ENCODE measurements at places on chromosomes 11 and 22.

- DNase-seq = no peak
These were observed 37.0 kb upstream of the ACCSL start for GRCh38 chr11:44010789-44011251.

DNA sequence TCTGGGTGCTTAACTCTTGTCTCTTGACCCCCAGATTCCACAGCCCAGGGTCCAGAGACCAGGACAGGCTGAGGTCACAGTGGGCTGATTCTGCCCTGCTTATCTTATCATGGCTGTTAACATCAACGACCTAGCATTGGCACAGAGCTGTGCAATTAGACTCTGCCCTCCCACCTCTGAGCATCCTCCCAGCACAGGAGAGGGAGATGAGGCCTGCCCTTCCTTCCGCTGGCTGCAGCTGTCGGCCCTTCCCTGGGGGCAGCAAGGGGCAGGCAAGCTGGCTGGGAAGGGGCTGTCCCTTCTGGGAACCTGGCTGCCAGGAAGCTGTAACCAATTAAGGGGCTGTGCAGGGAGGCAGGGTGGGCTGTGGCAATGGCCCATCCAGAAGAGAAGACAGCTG lies 22.5 kb downstream of the LRRC10B start:
- DNase-seq = no peak

- DNase-seq = no peak
These were observed 204.6 kb downstream of the BARX2 start for GRCh38 chr11:129580278-129580677.

GRCh38 chr22:20741634-20742581 lies 32.0 kb upstream of the SERPIND1 start:
- peak; percentile 63 for DNase-seq

- DNase-seq = no peak
These were observed 120.6 kb upstream of the LMO1 start for GRCh38 chr11:8384199-8384821.

GRCh38 chr11:17273211-17273610 lies 3.3 kb upstream of the NUCB2 start:
- no peak for DNase-seq

GRCh38 chr11:66687831-66688281 lies 10.2 kb upstream of the RBM4B start:
- no peak for DNase-seq

DNA sequence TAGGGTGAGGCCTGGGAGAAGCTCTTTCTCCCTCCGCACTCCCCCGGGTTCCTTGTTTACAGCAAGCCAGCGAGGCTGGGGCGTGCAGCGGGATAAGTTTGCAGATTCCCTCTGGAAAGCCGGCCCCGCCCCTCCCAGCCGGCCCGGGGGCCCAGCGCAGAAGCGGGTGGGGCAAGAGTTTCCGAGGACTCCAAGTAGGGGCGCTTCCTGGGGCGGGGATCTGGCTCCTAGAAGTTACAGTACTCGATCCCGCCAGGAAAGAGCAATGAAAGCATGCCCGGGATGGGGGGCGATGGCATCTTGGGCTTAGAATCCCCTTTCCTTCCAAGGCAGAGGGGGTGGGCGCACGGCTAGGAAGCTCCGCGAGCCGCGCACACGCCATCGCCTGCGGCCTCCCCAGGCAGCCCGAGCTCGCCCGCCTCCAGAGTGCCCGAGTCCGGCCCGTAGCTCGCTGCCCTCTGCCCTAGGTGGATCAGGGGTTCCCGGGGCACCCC lies 385 bp downstream of the TST start:
- no peak for DNase-seq

- DNase-seq = no peak
These were observed 310.8 kb upstream of the PITPNB start for GRCh38 chr22:28229566-28230485.

DNA sequence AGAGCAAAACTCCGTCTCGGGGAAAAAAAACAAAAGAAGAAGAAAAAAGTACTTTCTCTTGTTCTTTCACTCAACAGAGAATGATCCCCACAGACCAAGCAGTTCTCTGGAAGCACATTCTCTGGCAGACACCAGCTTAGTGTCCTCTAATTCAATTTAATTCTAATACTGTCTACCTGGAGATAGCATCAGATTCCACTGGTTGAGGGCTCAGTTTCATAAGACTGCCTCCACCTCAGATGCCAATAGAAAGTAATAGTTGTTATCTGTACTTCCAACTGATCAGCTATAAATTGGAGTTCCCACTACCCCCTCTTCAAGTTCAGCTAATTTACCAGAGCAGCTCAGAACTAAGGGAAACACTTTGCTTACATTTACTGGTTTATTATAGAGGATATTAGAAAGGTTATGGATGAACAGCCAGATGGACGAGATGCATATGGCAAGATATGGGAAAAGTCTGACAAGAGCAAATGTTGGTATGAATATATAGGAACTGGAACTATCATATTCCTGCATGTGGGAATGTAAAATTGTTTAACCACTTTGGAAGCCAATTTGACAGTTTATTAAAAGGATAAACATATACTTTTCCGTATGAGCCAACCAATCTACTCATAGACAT lies 64.3 kb downstream of the TMEM135 start:
- DNase-seq = no peak

DNA sequence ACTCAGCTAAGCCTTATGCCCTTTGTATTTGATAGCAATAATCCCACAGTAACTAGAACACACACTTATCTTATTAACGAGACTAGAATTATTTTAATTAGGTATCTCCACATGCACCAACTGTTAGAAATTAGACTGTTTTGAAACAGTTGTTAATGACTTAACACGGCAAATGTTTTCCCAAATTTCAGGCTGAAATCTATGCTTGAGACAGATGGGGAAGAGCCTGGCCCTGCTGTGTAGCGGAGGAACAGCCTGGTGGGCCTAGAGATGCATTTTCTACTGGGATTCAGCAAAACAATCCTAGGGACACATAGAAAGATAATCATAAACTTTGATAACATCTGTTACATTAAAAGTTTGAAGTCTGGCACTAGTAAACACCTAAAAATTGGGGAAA lies 273.4 kb downstream of the TTC28 start:
- DNase-seq = no peak

DNA sequence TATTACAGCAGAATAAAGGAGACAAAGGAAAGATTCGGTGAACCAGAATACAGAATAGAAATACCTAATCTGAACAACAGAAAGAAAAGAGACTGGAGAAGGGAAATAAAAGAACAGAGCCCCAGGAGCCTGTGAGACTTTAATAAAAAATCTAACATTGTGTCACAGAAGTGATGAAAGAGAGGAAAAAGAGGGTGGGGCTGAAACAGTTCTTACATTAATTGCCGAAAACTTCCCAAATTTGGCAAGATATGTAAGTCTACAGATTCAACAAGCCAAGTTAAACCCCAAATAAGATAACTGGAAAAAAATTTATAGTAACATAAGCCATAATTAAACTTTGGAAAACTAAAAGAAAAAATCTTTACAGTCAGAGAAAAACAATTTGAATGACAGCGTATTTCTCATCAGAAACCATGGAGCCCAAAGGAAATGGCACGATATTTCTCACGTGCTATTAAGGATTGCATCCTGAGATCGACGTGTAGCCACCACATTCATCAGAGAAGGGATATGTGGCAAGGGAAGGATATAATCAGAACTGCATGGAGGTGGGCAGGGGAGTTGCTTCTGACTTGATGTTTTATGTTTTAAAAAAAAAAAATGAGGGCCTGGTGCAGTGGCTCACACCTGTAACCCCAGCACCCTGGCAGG lies 73.9 kb downstream of the SGSM3 start:
- DNase-seq = no peak

DNA sequence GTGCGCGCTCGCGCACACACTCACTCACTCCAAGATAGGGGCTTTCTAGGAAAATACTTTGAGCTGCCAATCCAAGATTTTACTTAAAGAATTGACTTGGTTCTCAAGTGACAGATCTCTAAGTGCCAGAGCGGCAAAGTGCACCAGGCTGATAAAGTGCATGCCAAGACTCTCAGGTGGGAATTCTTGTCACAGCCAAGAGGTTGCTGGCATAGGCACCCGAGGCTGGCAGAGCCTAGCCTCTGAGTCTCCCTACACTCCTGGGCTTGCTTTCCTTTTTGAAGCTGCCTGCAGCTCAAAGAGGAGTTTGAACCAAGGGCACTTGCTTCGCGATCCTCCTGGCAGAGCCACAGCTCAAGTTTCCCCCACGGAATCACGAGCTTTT lies 2.5 kb upstream of the ADM start:
- no peak for DNase-seq

DNA sequence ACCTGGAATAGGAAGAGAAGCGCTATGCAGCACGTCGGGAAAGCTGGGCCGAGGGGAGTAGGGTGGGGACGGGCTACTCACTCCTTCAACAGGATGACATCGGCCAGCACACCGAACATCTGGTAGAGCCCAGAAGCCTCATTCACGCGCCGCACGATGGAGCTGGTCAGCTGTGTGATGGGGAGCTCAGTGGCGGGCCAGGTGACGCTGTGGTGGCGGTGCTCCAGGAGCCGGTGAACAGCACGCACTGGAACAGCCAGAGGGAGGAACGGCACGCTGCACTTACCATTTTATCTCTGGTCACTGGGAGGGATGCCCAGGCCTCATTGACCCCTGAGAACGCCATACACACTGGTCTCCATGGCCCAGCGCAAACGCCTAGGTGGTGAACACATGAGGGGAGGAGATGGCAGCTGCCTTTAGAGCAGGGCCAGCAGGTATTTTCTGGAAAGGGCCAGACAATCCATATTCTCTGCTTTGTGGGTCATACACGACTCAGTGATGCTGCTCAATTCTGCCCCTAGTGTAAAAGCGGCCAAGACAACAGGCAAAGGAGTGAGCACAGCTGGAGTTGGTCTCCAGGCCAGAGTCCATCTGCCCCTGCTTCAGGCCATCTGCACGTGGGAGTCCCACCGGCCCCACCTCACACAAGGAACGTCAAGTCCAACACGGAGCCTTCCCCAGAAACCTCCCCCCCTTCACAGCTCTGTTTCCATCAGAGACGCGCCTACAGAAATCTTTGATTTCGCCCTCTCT lies 8.8 kb downstream of the FOXRED2 start:
- no peak for DNase-seq

GRCh38 chr22:36976606-36977005 lies 42.6 kb downstream of the TST start:
- no peak for DNase-seq

GRCh38 chr11:67470337-67471002 lies 1.4 kb upstream of the TMEM134 start:
- DNase-seq = no peak

DNA sequence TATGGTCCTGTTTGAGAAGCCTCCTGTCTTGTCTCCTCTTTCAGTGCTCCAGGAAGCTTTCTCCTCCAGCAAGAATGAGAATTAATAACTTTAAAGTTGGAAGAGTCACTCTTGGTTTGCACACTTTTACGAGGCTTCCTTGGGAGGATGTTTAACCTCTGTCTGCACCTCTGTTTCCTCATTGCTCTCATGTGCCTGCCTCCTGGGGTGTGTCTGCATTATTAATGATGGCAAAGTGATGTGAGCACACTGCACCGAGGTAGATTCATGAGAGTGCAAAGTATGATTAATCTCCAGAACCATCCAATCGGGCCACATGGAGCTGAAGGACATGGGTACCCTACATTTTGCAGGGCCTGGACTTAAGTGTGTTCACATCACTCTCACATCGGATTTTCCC lies 73.5 kb upstream of the TENM4 start:
- DNase-seq = no peak

DNA sequence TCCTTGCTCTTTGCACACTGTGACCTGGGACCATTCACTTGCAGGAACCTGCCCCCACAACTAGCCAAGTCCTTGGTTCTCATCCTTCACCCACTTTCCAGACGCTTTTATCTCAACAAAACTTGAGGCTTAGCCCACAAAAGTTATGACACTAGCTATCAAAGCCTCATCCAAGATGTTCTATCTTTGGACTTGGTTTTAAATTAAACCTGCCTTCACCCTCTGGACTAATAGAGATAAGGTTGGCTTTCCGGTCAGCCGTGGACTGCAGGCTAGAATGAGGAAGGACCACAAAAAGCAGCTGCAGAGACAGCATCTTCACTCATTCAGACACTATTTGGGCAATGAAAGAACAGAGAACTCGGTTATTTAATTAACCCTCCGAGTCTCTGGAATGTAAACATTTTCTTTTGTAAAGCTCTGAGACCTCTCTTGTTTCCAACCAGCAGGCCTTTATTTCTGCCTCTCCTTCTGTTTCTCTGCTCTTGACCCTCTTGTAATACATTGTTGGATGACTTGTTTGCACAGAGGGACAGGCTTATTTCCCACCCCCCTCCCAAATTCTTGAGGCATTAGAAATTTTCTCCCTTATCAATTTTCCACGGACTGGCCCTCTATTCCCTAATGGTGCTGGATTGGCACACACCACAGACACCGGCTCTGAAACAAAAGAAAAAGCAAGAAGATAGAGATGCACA lies 41.4 kb downstream of the ARL14EP start:
- DNase-seq = no peak

DNA sequence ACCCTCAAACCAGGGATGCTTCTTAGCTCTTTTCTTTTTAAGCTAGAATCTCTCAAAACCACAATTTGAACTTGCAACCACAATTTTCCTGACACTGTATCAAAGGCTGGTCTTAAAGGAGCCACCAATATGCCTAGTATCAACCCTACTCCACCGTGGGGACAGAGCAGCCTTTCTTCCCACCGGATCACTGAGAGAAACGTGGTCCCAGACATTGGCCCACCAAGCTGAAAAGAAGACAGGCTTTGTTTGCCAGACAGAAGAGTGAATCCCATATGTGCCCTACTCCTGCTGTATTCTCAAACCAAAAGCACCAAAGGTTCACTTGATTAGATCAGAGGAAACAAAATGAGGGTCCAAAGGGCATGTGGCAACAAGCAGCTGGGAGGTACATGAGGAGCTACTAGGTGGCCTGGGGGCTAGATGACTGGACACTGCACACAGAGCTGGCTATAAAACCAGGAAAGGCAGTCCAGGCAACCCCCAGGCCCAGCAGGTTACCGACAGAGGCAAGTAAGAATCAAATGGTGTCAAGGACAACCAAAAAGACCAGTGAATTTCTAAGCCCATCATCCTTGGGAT lies 3.6 kb upstream of the VWCE start:
- no peak for DNase-seq

GRCh38 chr11:132844956-132845696 lies 687.2 kb downstream of the OPCML start:
- DNase-seq = no peak

GRCh38 chr11:130399196-130399595 lies 29.2 kb downstream of the ADAMTS8 start:
- no peak for DNase-seq

DNA sequence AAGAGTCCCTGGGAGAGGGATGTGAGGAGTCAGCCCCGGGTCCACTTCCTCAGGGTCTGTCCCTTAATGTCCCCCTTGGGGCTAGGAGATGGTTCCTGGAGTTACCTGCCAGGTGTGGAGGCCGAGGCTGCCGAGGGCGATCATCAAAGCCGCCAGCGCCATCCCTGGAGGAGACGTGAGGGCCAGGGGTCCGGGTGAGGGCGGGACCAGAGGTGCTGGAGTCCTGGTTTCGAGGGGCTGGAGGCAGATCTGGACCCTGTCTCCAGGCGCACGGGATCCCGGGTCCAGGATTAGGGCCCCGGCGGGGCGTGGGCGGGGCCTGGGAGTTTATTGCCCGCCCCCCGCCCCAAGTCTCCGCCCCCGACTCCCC lies at the start of gene ART5:
Gene ART5, minus strand, starts transcription at position 292 of the 370 bp plus-strand sequence. Its CDS starts 130 bp downstream, at position 162.
- no peak for DNase-seq

GRCh38 chr11:114044042-114044871 lies 15.3 kb upstream of the ZBTB16 start:
- no peak for DNase-seq
